ENCODE measurements at places on chromosomes 3 and 15.
A peak's percentile ranks its signal among the peaks of the same experiment; 100 is the strongest.

DNA sequence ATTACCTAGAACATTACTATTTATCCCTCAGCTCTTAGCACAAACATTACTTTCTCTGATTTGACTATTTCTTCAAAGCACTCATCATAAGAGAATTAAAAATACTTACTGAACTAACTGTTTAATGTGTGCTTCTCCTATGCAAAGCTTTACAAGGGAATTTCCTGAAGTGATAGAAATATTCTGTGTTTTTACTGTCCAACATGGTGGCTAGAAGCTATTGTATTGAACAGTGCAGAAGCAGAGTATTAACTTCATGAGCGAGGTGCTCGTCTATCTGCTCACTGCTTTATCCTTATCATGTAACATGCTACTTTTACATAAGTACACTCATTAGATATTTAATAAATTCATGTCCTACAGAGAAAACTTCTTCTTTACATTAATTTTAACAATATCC, 239.1 kb downstream of the ISL2 start:
- no peak for DNase-seq

DNA sequence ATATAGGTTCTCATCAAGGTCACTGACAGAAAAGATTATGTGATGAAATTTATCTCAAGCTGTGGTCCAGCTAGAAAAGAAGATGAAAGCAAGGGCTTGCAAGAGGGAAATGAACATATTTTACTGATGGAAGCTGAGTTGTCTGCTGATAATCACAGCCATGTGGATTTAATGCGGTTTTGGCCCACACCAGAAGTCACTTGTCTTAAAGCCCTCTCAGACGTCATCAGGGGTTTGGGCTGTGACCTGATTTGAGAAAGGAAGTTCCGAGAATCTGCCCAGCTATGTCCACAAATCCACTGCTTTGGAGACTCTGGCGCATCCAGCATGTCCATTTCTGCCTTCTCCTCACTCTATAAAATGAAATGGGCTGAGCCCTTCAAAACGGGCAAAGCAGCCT, 278.4 kb downstream of the SUCLG2 start:
- DNase-seq: no peak

- DNase-seq: no peak
Observed at GRCh38 chr3:1616744-1617143, 481.9 kb upstream of the CNTN4 start.

- peak; percentile 33 for DNase-seq
Observed at GRCh38 chr3:135762188-135762856, 203.2 kb upstream of the PPP2R3A start.

DNA sequence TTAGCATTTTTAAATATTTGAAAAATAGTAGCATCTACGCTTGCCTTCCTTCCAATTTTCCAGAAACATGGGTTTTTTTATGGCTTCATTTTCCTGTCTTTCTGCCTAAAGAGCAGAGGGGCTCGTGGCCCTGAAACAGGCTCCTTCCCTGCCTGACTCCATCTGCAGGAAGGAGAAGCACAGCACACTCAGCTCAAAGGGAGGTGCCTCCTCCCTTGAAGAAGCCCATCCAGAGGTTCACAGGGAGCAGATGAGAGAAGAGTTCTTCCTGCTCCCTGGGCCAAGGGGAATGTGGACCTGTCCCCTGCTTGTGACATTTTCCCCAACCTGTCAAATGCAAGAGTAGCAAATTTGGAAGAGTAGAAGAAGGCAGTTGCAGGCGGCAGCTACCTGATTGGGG, 55.8 kb downstream of the BBX start:
- no peak for DNase-seq

- no peak for DNase-seq
Observed at GRCh38 chr3:114903213-114903612, 243.9 kb downstream of the ZBTB20 start.

- DNase-seq: no peak
Observed at GRCh38 chr15:56168394-56168793, 75.3 kb downstream of the RFX7 start.

GRCh38 chr3:126360714-126361060, 3.5 kb upstream of the KLF15 start:
- no peak for DNase-seq

- no peak for DNase-seq
Observed at GRCh38 chr3:148344521-148344920, 353.2 kb upstream of the AGTR1 start.

GRCh38 chr3:52268036-52268435, 10.4 kb downstream of the WDR82 start:
- DNase-seq: no peak

- peak; percentile 66 for DNase-seq
Observed at GRCh38 chr15:36887214-36887961, 213.0 kb downstream of the MEIS2 start.

DNA sequence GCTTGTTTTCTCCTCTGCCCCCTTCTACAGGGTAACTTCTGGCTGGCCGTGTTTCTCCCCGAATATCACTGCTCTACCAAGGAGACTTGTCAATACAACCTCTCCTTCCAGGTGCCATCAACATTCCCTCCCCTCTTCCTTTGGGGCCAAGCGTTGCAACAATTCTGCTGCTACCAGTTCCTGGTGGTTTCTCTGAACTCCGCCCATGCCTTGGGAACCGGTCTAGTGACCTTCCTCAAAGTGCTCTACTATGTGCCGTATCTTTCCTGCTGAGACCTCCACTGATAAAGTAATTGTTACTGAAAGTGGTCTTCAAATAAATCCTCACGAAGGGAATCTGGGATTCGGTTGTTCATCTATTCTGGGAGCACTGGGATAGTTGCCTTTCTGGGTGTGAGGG, 26.2 kb downstream of the PCSK6 start:
- no peak for DNase-seq

DNA sequence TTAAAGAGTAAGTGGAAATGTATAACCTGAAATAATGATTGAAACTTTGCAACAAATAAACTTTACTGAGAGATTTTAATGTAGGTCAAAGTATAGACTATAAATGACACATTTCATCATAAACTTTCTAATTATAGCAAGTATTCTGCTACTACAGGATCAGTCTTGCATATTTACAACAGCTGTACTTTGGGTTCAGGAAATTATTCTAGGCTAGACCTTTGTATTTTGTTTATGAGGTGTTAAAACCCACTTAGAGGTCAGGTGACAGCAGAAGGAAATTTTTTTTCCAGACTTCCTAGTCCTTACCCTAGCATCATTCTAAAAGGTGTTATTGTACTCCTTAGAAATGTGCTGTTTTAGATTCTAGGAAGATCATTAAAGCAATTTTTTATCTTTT, 2.3 kb downstream of the RNF7 start:
- DNase-seq: no peak

- no peak for DNase-seq
Observed at GRCh38 chr15:74262151-74262550, 26.0 kb downstream of the CCDC33 start.

DNA sequence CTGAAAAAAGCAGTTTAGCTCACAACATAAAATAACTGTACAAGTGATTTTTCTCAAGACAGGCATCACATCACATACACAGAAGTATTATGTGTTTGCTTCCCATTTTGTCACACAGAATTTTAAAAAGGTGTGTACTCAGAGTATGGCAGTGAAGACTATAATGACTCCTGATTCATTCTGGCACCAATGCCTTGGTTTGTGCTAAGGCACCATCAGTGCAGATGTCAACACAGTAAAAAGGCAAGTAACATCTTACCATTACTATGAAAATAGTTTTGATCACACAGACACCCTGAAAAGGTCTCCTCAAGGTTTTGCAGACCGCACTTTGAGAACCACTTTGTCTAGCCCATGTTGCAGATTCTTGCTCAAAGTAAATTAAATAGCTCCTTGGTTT, 191.6 kb downstream of the KLHL25 start:
- no peak for DNase-seq

DNA sequence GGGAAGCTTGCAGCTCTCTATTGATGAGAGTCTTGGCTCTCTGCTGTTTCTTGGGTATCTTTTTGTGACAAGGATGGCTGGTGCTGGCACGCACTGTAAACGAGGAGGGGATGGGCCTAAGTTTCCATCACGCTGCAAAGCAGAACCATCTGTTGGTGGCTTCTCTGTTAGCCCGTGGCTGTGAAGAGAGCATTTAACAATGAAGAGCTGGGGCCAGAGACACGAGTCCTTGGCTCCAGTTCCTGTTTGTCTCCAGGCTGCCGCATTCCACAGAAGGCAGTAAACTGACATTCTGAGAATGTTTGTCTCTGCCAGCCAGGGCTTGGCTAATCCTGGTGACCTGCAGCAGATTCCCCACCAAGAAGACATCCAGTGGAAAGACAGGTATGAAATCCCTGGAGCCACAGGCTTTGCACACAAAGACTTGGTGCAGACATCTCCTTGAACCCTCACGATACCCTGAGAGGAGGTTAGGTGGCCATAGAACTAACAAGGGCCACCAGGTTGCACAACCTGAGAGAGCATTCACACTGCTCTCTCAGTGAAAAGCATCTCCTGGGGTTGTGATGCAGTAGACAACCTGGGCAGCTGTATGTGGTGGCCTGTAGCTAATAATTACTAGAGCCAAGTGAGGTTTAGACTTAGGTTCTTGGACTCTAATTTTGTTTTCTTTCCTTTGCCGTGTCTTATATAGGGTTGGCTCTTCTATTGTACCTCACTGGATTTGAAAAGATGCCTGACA, 130.9 kb downstream of the ASB7 start:
- DNase-seq: no peak

GRCh38 chr3:177735431-177735830, 538.1 kb upstream of the TBL1XR1 start:
- no peak for DNase-seq

GRCh38 chr15:39058351-39059131, 493.9 kb upstream of the RASGRP1 start:
- DNase-seq: no peak

DNA sequence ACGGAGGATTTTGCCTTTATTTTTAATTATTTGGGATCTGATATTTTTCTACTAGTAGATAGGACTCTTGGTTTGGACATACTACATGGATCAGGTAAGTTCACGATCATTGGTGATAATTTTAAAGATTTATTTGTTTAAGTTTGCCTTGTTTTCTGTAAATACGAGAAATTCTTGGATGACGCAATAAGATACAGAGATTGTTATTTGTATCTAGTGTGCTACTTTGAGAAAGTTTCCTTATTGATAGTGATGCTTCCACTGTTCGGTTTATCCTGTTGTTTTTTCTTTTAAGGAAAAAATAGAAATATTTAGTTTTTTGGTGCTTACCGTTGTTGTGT, 577 bp downstream of the CHD2 start:
- no peak for DNase-seq

GRCh38 chr3:120438216-120438615, 12.6 kb downstream of the FSTL1 start:
- DNase-seq: no peak

DNA sequence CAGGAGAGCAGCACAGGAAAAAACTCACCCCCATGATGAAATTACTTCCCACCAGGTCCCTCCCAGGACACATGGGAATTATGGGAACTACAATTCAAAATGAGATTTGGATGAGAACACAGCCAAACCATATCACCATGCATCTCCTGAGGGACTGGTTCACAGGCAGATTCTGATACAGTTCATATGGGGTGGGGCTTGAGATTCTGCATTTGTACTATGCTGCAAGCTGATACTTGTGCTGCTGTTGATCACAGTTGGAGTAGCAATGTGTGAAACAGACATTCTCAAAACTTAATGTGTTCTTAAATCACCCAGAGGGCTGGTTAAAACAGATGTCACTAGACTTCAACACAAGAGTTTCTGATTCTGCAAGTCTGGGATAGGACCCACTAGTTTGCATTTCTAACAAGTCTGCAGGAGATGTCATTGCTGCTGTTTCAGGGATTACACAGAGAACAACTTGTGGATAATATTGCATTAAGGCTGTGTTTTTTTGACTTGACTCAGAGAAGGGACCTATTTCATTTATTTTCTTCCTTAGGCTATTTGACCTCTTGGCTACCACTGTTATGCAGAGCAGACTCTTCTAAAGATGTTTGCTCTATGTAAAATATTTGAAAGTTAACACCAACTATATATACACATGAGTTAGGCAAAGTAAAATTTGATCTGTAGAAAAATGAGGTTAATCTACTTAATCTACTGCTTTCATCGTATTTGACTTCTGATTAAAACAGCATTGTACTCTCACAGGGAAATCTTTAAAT, 194.2 kb upstream of the CNTN3 start:
- no peak for DNase-seq

DNA sequence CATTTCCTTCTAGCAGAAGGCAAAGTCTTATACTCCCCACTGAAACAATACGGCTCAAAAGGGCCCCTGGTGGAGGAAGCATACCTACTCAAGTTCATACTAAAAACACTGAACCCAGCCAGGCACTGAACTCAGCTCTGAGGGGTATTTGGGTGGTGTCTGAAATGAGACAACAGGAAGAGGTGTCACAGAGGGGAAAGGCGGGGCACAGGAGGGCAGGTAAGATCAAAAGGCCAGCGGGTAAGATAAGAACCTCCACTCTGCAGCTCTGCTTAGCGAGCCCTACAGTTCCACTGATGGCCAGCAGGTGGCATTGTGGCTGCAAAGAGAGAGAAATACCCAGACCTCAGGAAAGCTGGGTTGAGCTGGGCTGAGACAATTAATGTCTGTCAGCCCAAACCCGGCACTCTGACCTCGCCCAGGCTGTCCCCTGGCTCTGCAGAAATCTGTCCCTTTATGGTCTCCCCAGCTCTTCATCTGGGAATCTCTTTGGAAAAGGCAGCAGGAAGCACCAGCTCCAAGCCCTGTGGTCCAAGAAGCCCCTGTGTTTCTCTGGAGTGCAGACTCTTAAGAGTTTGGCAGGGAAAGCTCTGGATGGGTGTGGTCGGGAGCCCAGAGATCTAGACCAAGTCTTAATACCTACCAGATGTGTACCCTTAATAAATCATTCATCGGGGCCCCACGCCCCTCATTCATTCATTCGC, 8.4 kb downstream of the MFGE8 start:
- DNase-seq: peak; percentile 89

GRCh38 chr3:195129644-195130492, 141.1 kb downstream of the XXYLT1 start:
- no peak for DNase-seq

- no peak for DNase-seq
Observed at GRCh38 chr3:170259907-170260306, 37.7 kb downstream of the PRKCI start.

GRCh38 chr3:102026656-102027055, 177.3 kb downstream of the NFKBIZ start:
- DNase-seq: no peak

- no peak for DNase-seq
Observed at GRCh38 chr3:136350132-136350531, 100.0 kb downstream of the PCCB start.

GRCh38 chr3:111277226-111277625, 205.6 kb downstream of the NECTIN3 start:
- DNase-seq: peak; percentile 74

- no peak for DNase-seq
Observed at GRCh38 chr3:9278498-9278897, 29.1 kb upstream of the SRGAP3 start.
